ENCODE measurements at places on chromosomes 12 and 14. TPM values are rescaled to one million over a fixed set of nuclear protein-coding genes. Genes with fewer than 3 reads are reported as not detected.

DNA sequence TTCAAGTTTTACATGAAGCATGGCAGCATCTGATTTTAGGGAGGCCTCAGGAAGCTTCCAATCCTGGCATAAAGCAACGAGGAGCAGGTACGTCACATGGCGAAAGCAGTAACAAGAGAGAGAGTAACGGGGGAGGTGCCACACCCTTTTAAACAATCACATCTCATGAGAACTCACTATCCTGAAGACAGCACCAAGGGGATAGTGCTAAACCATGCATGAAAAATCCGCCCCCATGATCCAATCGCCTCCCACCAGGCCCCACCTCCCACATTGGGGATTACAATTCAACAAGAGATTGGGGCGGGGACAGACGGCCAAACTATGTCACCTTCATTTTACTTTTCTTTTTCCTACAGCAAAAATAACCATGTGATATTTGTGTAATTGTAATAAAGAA is 7.2 kb upstream of the MAP3K9 start:
- no peak overlapping the region for H3K4me3 ChIP-seq
- DNase-seq: no peak
- no peak overlapping the region for H3K27ac ChIP-seq
- no peaks in the 10 kb centered on the region for H3K36me3 ChIP-seq
- peaks cover 8% of the 10 kb centered on the region for H3K4me1 ChIP-seq

Gene FMNL3
- 21.7 TPM for total RNA-seq

- peaks cover 4% of the 10 kb centered on the region for H3K36me3 ChIP-seq
- no peak overlapping the region for H3K27ac ChIP-seq
- H3K27me3 ChIP-seq: no peaks in the 10 kb centered on the region
Measured at GRCh38 chr12:106839333-106839732, 64.9 kb downstream of the RIC8B start.

DNA sequence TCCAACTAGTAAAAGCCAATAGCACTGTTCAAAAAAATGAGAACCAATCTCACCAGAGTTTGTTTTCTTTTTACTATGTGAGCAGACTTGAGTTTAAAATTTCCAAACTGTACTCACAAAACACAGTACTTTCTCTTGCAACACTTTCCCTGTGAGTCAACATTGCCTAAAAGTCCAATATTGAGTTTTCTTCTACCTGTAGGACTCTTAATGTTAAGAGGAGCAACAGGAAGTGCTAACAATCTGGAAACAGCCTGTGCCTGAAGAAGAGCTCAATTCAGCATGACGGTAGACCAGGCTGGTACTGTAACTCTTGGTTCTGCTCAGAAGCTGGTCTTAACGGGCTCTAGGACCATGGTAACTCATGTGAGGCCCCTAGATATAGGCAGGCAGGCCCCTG is 144.3 kb downstream of the MED13L start:
- H3K4me1 ChIP-seq: peaks cover 12% of the 10 kb centered on the region
- DNase-seq: no peak
- no peak overlapping the region for H3K27ac ChIP-seq
- H3K36me3 ChIP-seq: no peaks in the 10 kb centered on the region
- no peaks in the 10 kb centered on the region for H3K27me3 ChIP-seq

Gene CMKLR1
- 7.2 TPM for total RNA-seq

Gene MED6
- total RNA-seq: 43.9 TPM
